SHP77 treated with DMSO at 0.1 percent for 48 hours (cell line): ENCODE measurements at places on chromosomes 3 and 15.

- DNase-seq = no peak
Measured at GRCh38 chr3:113556316-113556945, 24.1 kb downstream of the SIDT1 start.

- no peak for DNase-seq
Measured at GRCh38 chr3:159114582-159114981, 312.7 kb downstream of the MFSD1 start.

GRCh38 chr15:51289290-51289689 lies 49.1 kb downstream of the CYP19A1 start:
- no peak for DNase-seq

DNA sequence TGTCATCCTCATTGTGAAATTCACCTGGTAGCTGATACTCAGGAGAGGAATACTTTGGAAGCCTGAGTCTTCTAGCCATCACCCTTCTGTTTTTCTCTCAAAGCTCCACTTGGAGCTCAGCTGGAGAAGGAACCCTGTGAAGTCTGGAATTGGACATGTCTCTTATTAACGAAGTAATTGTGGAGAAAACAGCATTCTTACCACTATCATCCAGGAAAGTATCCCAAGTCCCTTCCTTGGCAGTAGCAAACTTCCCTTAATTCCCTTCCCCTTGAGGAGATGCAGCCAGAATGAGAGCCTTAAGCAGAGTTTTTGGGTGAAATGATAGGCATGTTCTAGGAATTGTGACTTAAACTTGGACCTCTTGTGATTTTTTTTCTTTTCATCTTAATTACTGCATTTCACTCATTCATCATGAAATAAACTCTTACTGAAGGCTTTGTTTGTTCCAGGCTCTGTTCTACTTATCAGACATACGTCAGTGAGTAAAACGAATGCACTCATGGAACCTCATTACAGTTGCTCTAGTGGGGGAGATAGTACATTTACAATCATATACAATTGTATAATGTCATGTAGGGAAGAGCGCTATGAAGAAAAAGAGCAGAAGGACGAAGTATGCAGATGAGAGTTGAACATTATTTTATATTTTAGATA lies 30.5 kb upstream of the TCF12 start:
- no peak for DNase-seq

DNA sequence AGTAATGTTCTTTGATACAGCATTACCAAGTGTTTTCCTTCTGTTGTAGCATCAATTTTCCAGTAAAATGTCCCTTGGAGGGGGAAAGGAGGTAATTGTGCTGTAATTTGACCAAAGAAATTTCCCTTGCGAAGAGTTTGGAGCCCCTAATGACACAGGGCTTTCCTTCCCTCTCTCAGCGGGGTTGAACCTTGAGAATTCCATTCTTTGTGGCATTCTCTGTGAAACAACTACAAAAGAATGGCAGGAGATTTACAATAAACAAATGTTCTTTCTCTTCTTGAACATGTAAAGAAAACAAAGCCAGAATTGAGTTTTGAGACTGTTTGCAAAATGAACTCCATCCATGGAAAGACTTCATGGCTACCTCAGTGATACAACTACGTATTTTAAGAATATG lies 53.4 kb downstream of the SIDT1 start:
- no peak for DNase-seq

GRCh38 chr15:76153241-76154197 lies 93.7 kb downstream of the TMEM266 start:
- DNase-seq = no peak

GRCh38 chr15:99122831-99123712 lies 18.2 kb downstream of the SYNM start:
- DNase-seq = no peak

DNA sequence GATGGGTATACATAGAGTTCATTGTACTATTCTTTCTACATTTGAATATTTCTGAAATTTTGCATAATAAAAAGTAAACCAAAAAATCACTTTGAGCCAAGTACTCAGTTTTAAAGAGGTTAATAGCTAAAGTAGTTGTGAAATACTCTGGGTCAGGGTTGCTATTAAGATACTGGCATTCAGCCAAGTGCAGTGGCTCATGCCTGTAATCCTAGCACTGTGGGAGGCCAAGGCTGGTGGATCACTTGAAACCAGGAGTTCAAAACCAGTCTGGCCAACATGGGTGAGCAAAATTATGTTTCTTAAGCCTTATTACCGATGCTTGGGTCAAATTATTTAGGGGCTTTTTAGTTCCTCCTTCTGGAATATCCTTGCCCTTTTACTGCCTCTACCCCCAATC lies 122.0 kb upstream of the MELTF start:
- DNase-seq = no peak
